SW480 (cell line): ENCODE measurements at places on chromosomes 7 and 10.

DNA sequence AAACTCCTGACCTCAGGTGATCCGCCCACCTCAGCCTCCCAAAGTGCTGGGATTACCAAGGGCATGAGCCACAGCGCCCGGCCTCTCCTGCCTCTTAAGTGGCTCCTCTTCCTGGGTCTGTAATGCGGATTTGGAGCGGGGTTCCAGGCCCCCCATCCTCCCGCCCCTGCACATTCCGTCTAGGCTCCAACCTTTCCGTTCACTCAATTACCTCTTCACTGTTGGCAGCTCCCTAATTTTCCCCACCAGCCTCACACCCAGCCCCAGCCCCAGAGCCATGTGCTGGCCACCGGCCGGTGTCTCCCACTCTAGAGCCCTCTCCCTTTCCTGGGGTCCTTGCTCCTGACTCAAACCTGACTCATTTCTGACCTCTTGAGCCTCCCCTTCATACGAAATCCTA lies 16.6 kb downstream of the ASB13 start:
- DNase-seq, result no peak

GRCh38 chr7:14542624-14543023 lies 359.9 kb downstream of the DGKB start:
- no peak for DNase-seq

GRCh38 chr7:32591938-32592337 lies 96.6 kb downstream of the AVL9 start:
- DNase-seq, result no peak

DNA sequence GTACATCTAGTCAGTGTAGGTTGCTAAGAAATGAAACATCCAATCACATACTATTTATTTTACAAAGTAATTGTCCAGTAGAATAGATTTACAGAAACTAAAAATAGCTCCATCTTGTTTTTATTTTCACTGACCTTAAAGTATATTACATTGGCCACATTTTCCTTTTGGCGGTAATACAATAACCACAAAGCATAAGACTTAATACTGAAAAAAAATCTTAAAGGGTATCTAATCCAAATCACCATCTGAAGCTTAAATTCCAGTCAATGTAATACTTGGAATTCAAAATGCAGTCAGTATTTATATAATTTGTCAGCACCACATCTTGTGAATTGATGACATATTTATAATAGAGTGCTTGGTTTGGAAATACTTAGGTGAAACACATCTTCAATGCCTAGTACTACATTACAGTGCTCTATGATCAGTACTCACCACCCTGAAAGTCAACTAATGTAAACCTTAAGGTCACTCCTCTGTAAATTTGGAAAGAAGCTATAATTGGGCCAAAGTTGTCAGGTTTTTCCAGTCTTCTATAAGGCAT lies 8.9 kb downstream of the ANKMY2 start:
- DNase-seq, result no peak
